ENCODE measurements at places on chromosomes 12 and 14.

- DNase-seq, result no peak
These were observed 55.7 kb upstream of the MUCL1 start for GRCh38 chr12:54798651-54799050.

- no peak for DNase-seq
These were observed 41.4 kb downstream of the HECTD1 start for GRCh38 chr14:31166271-31166561.

DNA sequence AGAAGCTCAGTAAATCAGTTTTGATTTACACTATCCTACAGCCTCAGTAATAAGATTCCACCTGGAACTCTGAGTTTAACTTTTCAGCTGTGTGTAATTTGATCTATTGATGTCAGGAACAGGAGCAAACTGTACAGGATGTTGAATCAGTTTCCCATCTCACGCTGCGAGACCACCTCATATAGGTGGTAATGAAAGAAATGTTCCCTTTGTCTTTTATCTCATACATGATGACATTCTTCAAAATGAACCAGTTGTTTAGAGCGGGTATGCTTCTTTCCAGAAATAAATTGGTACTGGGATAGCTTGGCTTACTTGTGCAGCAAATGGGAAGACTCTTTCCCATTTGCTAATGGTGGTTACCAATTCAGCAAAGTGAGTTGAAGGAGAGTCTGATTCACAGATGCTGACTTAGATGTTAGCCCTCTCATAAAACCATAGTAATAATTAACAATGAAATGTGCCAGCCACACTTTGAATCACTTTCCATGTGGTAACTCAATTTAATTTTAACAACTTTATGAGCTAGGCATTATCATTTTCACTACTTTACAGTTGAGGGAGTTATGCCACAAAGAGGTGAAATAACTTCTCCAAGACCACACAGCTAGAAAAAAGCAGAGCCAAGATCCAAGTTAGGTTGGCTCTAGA is 251.5 kb downstream of the PAWR start:
- no peak for DNase-seq

DNA sequence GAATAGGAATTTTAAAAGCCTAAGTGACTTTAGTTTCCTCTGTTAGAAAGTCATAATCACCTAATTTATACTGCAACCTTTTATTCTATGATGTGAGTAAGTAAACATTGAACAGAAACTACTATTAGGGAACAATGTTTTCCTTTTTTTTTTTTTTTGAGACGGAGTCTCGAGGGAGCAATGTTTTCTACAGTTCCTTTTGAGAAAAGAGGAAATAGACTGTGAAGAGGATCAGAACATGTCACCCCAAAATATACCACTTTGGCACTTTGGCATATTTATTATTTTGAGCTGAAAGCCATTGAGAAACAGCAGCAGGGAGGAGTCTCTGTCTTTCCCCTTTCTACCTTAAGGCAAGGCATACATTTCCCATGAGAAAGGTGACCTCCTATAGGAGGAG is 162.7 kb upstream of the CNOT2 start:
- no peak for DNase-seq

- DNase-seq, result no peak
These were observed 181.6 kb upstream of the LMNTD1 start for GRCh38 chr12:25734529-25735180.

- no peak for DNase-seq
These were observed 1263.0 kb downstream of the LRFN5 start for GRCh38 chr14:42869681-42870080.

DNA sequence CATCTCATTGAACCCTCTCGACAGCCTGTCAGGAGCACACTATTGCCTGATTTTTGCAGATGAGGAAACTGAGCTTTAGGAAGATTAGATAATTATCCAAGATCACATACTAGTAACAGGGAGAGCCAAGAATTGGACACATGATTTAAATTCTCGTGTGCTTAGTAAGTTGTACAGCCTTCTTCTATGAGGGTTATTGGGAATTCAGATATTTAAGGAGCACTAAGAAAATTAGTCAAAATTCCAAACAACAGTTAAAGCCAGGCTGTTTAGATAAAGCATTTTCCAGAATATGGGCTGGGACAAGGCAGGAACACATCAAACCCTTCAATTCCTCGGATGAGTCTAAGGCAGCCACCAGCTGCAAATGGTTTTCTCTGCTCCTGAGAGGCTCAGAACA is 148.8 kb downstream of the TMEM30B start:
- DNase-seq, result no peak

DNA sequence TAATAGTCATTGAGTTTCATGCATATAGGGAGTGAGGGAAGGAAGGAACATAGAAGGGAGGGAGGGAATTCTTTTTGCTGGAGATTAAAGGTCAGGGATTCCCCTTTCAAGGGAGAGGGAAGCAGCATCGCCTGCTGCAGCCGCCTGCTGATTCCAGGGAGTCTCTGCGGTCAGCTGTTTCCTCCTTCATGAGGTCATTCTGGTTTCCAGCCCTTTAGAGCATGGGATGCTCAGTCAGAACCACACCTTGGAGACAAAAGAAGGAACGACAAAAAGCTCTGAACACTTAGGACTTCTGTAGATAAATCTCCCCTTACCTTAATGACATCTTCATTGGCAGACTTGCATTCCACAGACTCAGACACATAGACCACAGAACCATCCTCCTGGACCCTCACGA is 923.0 kb upstream of the TMEM132C start:
- no peak for DNase-seq

DNA sequence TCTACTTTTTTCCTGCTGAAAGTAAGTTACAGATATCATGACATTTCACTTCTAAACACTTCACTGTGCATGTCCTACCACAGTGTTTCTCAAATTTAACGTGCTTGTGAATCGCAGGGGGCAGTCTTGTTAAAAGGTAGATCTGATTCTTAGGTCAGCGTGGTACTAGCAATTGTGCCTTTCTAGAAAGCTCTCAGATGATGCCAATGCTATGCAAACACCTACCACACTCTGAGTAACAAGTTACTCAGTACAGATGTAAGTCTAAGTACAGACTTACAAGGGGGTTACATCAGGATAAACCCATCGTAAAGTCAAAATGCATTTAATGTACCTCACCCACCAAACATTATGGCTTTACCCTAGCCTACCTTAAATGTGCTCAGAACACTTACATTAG is 22.4 kb downstream of the TM7SF3 start:
- DNase-seq, result no peak

Data from CD4-positive, alpha-beta T cell treated with Interferon gamma for 1 hour (primary cell).